ENCODE measurements at places on chromosomes 5 and 9.

GRCh38 chr9:34262971-34263370, 66.1 kb downstream of the KIF24 start:
- no peak for DNase-seq

DNA sequence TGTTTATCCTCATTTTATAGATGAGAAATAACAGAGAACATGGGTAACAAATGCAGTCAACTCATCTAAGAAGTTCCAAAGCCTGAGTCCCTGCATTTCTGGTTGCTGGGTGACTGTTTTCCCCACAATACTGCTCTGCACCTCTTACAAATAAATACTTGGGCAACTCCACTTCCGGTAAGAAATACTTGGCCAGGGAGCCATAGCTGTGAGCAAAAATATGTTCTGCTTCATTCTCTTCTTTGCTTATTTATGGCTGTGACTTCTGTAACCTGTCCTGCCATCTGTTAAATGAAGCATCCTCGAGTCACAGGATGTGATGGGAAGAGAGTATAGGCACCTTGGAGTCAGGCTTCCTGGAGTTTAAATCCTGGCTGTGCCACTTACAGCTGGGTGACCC, 49.9 kb downstream of the GDNF start:
- no peak for DNase-seq

- no peak for DNase-seq
Observed at GRCh38 chr5:96657068-96657467, 5.1 kb upstream of the CAST start.

DNA sequence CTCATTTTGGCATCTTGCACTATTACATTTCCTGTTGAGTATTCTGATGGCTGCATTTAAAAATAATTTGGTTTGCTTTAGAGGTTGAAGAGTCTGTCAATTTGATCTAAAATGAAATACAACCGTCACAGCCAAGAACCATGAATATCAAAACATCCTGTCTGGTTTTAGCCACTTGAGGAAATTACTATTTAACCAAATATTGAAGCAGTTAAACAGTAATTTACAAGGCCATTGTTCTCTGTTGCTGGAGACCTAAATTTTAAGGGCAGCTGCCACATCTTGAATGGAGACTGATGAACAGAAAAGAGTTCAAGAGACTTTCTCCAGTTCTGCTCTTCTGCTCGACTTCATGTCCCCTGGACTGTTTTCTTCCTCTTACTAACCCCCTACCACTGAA, 549.4 kb downstream of the LRRC70 start:
- no peak for DNase-seq

DNA sequence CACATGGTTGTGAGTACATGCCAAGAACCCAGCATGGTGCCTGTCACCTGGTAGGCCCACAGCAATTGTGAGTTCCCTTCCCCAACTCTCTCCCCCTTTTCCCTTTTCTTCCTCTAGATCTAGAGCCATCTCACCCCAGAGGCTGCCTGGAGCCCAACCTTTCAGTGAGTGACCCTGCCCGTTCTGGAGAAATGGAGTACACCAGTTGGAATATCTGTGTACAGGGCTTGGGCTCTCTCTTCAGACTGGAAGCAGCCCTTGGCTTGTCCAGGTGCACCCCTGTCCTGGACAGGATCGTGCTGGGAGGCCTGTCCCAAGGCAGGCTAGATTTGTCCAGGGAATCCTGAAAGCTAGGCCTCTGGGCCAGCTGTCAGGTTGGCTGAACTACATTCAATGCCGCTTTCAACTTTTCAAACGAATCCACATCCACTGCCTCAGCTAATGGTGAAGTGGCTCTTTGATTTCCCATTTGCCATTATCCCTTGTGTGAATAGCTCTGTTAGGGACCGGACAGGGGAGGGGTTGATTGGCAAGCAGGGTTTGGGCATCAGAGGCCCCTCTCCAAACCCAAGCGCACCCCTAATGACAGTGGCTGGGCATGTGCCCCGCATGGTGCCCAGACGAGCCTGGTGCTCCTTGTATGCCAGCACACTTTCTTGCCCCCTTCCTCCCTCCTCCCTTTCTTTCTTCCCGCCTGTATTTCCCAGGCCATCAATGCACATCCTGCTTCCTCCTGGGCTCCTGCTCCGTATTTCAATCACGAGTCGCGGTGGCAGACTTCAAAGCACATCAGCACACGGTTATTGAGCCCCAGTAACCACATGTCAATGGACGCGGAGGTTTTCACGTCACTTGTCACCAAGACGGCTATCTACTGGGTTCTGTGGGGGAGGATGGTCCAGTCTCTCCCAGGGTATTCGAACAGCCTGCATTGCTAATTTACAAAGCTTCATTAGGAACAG, 211.2 kb downstream of the DAB2IP start:
- no peak for DNase-seq

GRCh38 chr5:63124266-63124665, 545.6 kb downstream of the LRRC70 start:
- no peak for DNase-seq

DNA sequence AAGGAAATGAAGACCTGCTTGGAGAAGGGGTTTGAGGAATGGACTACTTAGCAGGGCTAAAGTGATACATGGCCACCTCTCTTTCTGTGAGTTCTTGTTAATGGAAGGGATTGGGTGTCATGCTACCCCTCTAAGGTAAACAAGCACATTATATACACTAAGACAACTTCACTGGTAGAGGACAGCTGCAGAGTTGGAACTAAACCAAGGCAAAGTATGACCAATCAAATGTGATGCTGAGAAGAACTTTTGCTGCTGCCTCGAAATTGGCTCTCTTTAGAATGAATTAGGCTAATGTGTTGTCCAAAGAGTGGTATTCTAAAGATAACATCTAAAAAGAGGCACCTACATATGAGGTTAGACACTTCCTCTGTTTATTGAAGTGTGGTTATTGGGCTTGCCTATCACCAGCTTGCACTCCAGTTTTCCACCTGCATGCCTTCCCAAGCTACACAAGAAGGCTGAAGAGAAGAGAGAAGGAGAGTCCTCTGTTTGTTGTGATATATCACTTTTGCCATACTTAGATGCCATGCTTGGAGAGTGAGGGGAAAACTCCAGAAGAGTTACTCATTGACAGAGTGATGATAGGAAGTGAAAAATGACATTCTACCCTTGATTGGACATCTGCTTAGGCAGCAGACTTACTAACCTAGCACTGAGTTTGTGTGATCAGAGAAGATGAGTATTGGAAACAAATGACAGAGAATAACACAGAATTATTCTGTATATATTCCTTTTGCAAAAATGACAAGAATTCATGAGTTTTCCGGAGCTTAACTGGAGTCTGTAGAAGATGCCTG, 536.1 kb downstream of the ZNF608 start:
- no peak for DNase-seq
